Natural killer cell (primary cell): ENCODE measurements at places on chromosomes 6 and 20. TPM values are rescaled to one million over a fixed set of nuclear protein-coding genes. Genes with fewer than 3 reads are reported as not detected.

DNA sequence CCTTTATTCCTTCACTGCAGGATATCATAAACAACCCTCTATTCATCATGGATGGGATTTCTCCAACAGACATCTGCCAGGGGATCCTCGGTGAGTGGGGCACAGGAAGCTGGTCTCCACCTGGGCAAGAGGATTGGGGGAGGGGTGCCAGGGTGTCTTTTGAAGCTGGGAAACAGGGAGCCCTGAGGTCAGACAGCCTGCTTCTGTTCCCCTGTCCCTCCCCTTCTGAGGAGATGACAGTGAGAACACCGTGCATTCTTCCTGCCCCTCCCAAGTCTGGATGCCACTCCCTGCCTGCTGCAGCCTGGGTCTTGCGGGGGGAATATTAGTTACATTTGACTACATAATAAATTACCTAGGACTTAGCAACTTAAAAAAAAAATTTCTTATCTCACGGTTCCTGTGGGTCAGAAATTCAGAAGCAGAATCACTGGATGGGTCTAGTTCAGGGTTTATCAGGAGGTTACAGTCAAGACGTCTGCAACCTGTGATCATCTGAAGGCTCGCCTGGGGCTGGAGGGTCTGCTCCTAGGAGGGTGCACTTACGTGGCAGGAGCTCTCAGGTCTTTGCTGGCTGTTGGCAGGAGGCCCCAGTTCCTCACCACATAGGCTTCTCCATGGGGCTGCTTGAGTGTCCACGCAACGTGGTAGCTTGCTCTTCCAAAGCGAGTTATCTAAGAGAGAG, 11.4 kb downstream of the CAPN11 start:
- no peaks in the 10 kb centered on the region for H3K27me3 ChIP-seq
- no peak overlapping the region for H3K4me3 ChIP-seq
- no peak for DNase-seq
- H3K4me1 ChIP-seq: peaks cover 5% of the 10 kb centered on the region
- no peaks in the 10 kb centered on the region for H3K36me3 ChIP-seq

- no peak overlapping the region for H3K27ac ChIP-seq
- peaks cover 27% of the 10 kb centered on the region for H3K4me1 ChIP-seq
- H3K36me3 ChIP-seq: no peaks in the 10 kb centered on the region
- H3K4me3 ChIP-seq: no peak overlapping the region
These were observed 196.1 kb downstream of the DLL1 start for GRCh38 chr6:170094686-170095272.

DNA sequence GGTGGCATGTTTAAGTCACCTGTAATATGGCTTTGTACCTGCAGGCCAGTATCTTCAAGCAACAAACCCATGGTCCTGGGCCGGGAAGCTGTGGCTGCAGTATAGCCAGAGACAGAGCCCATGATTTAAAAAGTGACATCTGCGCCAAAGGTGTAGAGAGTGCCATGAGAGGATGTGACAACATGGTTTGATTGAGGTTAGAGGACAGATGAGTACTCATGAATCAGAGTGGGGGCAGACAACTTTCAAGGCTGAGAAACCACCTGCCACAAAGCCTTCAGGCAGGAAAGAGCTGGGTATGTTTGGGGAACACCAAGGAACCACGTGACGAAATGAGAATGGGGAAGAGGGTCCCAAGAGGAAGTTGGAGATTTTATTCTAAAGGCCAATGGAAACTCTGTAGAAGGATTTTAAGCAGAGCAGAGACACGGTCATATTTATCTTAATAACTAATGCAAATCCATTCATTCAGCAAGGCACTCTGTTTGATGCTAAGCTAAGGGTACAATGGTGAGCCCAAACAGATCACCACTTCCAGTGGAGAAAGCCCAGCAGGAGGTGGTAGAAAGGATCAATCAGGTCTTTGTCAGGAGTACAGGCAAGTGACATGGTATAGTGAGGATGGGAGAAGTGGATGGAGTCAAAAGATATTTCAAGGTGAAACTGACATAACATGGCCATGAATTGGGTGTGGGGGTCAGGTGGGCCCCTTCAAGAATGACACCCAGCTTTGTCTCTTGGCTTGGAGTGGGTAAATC, 3.4 kb upstream of the MICAL1 start:
- peaks cover 26% of the 10 kb centered on the region for H3K36me3 ChIP-seq
- peak; percentile 42 for DNase-seq
- H3K4me3 ChIP-seq: no peak overlapping the region

DNA sequence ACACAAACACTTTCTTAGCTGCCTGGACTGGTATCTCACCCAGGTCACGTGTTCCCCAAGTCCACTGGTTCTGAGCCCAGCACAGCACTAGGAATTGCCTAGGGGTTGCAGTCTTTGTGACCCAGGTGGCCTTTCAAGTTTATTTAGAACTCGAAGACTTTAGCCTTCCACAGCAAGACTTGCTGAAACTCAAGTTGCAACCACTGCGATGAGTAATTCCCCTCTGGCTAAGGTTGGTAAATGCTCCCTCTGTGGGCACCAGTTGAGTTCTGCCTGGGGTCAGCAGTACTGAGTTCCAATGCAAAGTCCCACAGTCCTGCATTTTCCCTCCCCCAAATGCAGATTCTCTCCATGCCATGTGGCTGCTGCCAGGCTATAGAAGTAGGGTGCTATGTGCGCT, 77.6 kb upstream of the MOCS1 start:
- DNase-seq: no peak
- H3K27ac ChIP-seq: no peak overlapping the region
- no peaks in the 10 kb centered on the region for H3K27me3 ChIP-seq
- H3K4me1 ChIP-seq: no peaks in the 10 kb centered on the region
- no peaks in the 10 kb centered on the region for H3K36me3 ChIP-seq

GRCh38 chr20:32535953-32536823, 48.9 kb downstream of the NOL4L start:
- peak overlapping the region; percentile 95 for H3K27ac ChIP-seq
- peaks cover 75% of the 10 kb centered on the region for H3K4me1 ChIP-seq
- no peaks in the 10 kb centered on the region for H3K36me3 ChIP-seq
- no peaks in the 10 kb centered on the region for H3K27me3 ChIP-seq
- H3K4me3 ChIP-seq: peak overlapping the region; percentile 38

DNA sequence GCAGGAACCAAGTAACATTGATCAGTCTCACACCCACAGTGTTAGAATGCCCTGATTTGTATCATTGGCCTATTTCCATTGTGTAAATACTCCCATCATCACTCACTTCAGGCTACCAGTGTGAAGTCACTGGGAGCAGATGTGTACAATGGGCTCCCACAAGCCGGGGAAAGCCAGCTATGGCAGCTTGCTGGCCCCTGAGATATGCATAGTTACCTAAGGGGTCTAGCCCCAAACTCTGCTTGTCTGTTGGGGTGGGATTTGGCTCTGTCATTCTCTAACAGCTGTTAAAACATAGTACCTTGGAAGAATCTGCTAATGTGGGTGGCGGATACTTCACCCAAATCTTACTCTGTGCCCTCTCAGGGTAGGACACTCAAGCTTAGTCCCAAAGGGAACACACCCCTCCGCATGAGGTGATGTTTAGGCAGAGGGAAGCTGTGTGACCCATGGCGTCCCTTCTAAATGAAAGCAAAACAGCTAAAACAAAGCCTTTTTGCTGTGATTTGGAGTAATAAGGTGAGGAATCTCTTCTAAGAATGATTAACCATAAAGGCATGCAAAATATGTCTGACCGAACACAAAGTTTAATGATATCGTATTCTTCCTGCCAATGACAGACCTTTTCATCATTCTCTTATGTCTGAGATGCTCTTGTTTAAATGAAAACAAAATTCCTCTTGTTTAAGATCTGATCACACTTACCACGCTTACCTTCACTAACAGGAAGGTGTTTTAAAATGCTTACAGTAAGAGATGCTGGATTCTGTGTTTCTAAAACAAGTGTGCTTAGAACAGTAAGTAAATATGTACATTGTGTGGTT, 45.9 kb upstream of the PXDC1 start:
- no peaks in the 10 kb centered on the region for H3K4me1 ChIP-seq
- no peak overlapping the region for H3K27ac ChIP-seq
- DNase-seq: no peak

DNA sequence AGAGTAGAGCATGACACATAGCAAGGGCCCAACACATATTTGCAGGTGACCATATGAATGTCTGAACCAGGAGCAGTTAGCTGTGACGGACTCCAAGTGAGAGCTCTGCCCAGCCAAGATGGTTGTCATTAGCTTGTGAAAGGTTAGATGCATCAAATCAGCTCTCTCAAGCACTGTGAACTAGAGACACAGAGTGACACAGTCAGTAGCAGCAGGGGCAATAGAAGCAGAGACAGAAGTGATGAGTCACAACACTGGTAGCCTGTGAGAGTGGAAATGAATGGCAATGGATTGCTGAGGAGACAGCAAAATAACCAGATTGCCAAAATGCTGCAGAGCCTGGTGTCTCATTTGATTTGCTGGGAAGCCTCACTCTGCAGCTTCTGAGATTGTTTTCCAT, 558.9 kb downstream of the PKHD1 start:
- no peak overlapping the region for H3K27ac ChIP-seq
- no peak overlapping the region for H3K4me3 ChIP-seq
- H3K27me3 ChIP-seq: no peaks in the 10 kb centered on the region
- H3K4me1 ChIP-seq: no peaks in the 10 kb centered on the region
- no peak for DNase-seq

GRCh38 chr6:128686084-128686483, 165.7 kb upstream of the PTPRK start:
- H3K27ac ChIP-seq: no peak overlapping the region
- DNase-seq: no peak
- H3K4me1 ChIP-seq: no peaks in the 10 kb centered on the region
- H3K36me3 ChIP-seq: no peaks in the 10 kb centered on the region
- no peaks in the 10 kb centered on the region for H3K27me3 ChIP-seq

DNA sequence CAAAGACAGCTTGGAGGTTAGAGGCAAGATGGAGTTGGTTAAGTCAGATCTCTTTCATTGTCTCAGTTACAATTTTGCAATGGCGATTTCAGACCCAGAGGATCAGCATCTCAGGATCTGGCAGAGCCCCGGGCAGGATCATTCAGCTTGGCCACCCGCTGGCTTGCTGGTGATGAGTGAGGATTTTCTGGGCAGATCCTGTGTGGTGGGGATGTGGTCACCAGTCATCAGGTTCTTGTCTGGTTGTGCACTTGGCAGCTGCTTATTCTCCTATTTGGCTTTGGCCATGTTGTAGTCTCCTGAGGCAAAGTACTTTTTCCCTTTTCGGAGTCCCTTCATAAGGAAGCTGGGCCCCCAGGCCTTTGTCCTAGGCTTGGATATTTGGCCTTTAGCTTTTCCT, 953.9 kb downstream of the KIF16B start:
- no peaks in the 10 kb centered on the region for H3K27me3 ChIP-seq
- no peaks in the 10 kb centered on the region for H3K4me1 ChIP-seq
- DNase-seq: no peak
- no peaks in the 10 kb centered on the region for H3K36me3 ChIP-seq
- H3K4me3 ChIP-seq: no peak overlapping the region

GRCh38 chr6:144797881-144798589, 512.9 kb downstream of the UTRN start:
- no peak overlapping the region for H3K4me3 ChIP-seq
- H3K27ac ChIP-seq: no peak overlapping the region
- no peak for DNase-seq
- no peaks in the 10 kb centered on the region for H3K27me3 ChIP-seq

DNA sequence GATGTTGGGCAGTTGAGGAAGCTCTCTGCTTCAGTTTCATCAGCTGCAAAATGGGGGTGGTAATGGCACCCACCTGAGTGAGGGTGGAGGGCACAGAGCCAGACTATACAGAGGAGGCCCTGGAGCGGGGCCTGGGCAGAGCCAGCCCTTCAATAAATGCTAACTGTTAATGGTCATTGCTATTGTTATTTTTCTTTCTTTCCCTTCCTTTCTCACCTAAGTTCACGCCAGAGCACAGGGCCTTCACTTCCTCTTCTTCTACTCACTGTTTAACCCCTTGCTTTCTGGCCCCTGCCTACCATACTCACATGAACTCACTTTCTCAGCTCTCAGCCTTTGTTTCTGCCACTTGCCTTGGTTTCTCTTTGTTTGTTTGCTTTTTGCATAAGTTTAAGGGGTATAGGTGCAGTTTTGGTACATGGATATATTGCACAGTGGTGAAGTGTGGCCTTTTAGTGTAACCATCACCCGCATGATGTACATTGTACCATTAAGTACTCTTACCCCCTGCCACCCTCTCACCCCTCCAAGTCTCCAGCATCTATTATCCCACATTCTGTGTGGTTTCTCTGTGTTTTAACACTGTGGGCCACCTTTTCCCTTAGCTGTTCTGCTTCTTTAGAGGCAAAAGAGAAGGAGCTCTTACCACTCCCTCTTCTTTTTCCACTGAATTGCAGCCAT, 7.5 kb upstream of the RREB1 start:
- H3K4me3 ChIP-seq: no peak overlapping the region
- no peaks in the 10 kb centered on the region for H3K27me3 ChIP-seq
- no peak for DNase-seq
- no peaks in the 10 kb centered on the region for H3K36me3 ChIP-seq
- no peak overlapping the region for H3K27ac ChIP-seq
- peaks cover 6% of the 10 kb centered on the region for H3K4me1 ChIP-seq

DNA sequence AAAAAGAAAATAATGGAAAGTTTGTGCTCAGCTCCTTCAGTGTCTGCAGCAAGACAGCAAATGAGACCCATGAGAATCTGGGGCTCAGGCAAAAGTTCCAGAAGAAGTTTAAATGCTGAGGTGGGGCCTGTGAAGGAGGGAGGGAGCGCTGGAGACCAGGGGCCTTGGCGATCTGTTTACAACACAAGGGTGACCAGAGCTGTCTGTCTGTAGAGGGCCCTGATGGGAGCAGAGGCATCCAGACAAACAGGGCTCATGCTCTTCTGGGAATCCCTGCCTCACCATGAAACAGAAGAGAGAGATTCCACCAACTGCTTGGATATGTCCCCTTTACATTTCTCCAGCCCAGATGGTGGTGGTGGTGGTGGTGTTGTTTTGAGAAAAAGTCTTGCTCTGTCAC, 79.3 kb upstream of the SHLD1 start:
- H3K36me3 ChIP-seq: no peaks in the 10 kb centered on the region
- H3K4me1 ChIP-seq: peaks cover 6% of the 10 kb centered on the region
- no peaks in the 10 kb centered on the region for H3K27me3 ChIP-seq
- H3K4me3 ChIP-seq: no peak overlapping the region
- H3K27ac ChIP-seq: no peak overlapping the region
- no peak for DNase-seq

DNA sequence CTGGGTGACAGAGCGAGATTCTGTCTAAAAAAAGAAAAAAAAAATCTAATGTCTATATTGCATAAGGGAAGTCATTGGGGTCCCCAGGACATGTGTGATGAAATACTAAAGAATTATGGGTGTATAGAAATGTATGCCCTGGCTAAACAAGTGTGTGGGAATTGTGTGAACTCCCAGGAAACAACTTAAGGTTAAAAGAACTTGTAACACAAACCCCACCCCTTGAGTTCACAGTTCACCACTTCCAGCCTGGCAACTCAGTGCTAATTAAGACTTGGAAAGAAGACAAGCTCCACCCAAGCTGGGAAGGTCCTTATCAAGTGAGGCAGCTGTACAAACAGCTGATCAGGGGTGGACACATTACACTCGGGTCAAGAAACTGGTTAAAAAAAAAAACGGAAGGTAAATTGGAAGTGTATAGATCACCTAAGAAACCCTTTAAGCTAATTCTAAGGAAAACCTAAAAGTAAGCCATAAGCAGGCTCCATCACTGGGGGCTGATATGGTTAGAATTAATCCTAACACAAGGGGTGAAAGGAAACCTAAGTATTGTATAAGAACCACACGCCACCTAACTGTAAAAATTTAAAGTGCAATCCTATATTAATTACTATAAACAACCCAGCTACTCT, 25.2 kb downstream of the HLA-A start:
- H3K4me3 ChIP-seq: no peak overlapping the region
- H3K36me3 ChIP-seq: peaks cover 2% of the 10 kb centered on the region
- H3K4me1 ChIP-seq: peaks cover 22% of the 10 kb centered on the region
- H3K27me3 ChIP-seq: no peaks in the 10 kb centered on the region

Gene GOPC
- total RNA-seq: 17.5 TPM

Gene WRNIP1
- 34.8 TPM for total RNA-seq
